ENCODE measurements at places on chromosomes 16 and 17.

- no peak for DNase-seq
These were observed 14.0 kb downstream of the ABCC1 start for GRCh38 chr16:15963307-15963910.

DNA sequence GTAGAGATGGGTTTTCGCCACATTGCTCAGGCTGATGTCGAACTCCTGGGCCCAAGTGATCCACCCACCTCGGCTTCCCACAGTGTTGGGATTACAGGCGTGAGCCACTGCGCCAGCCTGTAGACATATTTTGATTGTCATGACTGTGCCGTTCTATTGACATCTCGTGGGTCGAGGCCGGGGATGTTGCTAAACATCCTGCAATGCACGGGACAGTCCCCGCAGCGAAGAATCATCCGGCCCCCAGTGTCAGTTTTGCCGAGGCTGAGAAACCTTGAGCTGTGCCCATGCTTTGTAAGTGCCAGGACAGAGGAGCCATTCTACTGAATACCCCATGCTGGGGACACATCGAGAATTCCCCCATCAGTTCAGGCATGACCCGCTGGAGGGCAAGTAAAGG is 69.1 kb upstream of the GSE1 start:
- no peak for DNase-seq

DNA sequence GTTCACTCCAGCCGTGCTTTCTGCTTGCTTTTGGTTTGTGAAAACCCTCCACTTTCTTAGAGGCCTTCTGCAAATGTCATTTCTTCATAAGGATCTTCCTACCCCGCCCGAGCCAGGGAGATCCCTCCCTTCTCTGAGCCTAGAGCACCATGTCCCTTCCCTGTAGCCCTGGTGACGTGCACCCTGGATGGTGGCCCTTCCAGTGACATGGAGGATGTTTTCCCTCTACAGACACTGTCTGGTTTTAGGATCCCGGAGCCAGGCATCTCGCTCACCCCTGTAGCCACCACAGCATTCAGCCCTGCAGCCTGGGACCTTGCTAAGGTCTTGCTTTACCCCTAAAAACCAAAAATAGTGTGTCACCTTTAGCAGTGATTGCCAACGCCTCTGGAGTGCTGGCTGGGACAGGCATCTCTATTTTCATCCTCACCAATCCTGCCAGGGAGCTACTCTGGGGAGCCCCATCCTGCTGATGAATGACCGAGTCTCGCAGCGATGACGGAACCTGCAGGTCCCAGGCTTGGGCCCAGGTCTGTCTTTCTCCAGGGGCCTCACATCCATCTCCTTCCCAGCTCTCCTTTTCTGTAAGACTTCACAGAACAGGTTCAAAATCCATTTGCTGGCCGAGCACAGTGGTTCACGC is 394.1 kb upstream of the TNRC6C start:
- no peak for DNase-seq

DNA sequence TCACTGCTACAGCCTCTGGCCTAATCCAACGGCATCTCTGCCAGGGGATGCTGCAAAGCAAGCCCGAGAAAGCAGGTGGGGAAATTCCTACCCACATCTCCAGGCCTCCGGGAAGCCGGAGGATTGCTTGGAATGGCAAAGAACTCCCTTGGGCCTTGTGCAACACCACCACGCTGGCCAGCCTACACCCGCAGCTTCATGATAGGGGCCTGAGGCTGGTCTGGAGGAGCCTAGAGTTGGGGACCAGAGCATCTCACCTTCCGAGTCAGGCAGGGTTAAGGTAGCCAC is 20.3 kb downstream of the GGA3 start:
- no peak for DNase-seq

GRCh38 chr16:3012246-3012645 is 477 bp upstream of the CLDN9 start:
- no peak for DNase-seq

GRCh38 chr17:8709006-8709405 is 35.6 kb downstream of the CCDC42 start:
- no peak for DNase-seq

DNA sequence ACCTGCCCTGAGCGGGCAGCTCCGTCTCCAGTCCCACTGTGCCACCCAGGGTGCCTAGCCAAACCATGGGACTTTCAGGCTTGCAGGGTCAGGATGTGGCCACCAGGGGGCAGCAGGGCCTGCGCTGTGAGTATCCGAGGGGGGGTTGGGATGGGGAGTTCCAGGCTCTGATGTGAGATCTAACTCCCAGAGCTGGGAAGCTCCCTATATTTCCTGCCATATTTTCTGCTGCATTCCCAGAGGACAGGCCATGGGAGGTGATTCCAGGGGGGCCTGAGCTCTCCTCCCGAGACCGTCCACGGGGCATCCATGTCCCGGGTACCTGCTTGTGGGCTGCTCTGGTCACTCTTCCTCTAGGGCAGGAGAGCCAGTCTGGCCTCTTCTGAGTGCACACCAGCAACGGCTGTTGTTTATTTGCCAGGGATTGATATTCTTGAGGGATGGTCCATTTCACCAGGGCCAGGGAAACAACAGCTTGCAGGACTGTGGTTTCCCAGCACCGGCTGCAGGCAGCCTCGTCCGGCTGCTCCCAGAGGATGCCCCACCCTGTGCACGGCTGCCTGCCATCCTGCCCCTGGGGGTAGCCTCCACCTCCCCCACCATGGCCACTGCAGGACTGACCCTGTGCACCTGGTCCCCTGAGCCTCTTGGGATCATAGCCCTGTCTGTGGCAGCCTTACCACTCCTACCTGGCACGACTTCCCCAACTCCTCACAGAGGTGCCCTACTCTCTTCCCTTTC is 1.2 kb downstream of the GPR142 start:
- peak; percentile 12 for DNase-seq

- no peak for DNase-seq
These were observed 207.1 kb downstream of the ZFHX3 start for GRCh38 chr16:72840631-72841381.

DNA sequence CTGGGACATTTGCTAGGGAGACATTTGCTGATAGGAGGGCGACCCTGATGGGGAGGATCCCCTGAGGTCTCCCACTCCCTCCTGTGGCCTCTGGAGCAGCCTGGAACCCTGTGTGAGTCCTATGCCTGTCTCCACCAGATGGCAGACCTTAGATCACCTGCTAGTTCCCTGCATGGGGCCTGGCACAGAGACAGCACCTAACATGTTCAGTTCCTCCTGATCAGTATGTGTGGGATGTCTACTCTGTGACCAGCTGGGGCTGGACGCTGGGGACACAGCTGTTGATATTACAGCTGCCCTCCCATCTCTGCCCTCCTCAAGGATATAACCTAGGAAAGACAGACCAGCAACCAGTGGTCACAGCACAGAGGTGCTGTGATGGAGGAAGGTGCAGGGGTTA is 1.1 kb upstream of the ADCY7 start:
- DNase-seq, result no peak

DNA sequence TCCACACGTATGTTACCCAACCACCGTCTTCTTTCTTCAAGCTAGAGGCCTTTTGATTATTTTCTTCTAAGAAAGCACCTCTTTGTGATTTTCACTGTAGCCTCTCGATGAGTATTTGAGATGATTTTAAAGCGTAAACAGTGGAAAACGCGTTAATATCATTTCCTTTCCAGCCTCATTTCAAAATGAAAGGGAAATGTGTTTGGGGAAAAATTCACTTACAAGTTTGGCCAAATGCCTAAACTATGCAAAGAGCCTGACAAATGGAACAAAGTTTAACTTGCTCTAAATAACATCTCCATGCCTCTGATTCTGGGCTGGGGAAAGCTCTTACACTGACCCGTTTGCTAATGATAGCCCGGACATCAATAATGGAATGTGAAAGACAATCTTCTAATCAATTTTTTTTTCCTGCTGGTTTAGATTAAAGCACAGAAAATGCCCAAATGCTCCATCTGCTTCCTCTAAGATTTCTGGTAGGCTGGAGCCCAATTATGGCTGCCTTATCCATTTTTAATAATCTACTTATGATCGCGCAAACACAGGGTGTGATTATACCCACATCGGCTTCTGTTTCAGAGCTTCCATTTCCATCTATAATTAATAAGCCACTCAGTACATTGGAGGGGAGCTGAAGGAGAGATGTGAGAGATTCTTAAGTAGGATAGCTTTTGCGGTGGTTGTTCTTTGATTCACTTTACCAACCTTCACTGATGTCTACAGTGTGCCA is 43.5 kb downstream of the HS3ST2 start:
- DNase-seq, result no peak

- DNase-seq, result no peak
These were observed 1.3 kb downstream of the ARL5C start for GRCh38 chr17:39164675-39165143.

DNA sequence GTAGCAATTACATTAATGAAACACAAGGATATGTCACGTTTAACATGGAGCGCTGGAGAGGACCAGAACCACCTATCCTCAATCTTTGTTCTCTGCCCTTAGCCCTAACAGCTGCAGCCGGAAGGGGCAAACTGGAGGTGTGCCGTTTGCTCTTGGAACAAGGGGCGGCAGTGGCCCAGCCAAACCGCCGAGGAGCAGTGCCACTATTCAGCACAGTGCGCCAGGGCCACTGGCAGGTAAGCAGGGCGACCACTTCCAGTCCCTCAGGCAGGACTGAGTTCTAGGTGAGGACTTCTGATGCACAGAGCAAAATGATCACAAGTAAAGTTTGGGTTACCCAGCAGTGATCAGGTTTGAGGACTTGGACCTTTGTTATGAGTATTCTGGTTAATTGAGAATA is 41.1 kb downstream of the CYB561 start:
- no peak for DNase-seq

- DNase-seq, result no peak
These were observed 12.5 kb upstream of the NKD1 start for GRCh38 chr16:50535506-50536257.

GRCh38 chr17:4947411-4948165 is 742 bp downstream of the PFN1 start:
- DNase-seq, result no peak

- no peak for DNase-seq
These were observed 2.0 kb upstream of the BRICD5 start for GRCh38 chr16:2212362-2213324.

- no peak for DNase-seq
These were observed 79.4 kb downstream of the CCDC182 start for GRCh38 chr17:57665696-57666095.

- DNase-seq, result no peak
These were observed 21.6 kb downstream of the PRKCB start for GRCh38 chr16:23857256-23857880.

- no peak for DNase-seq
These were observed 114.3 kb downstream of the MSI2 start for GRCh38 chr17:57370619-57371018.

GRCh38 chr16:78434401-78434800 is 334.9 kb downstream of the WWOX start:
- no peak for DNase-seq

GRCh38 chr17:45370949-45371413 is 54.2 kb upstream of the MAP3K14 start:
- DNase-seq, result no peak

GRCh38 chr17:77109764-77110359 is 30.9 kb upstream of the SEC14L1 start:
- DNase-seq, result no peak

DNA sequence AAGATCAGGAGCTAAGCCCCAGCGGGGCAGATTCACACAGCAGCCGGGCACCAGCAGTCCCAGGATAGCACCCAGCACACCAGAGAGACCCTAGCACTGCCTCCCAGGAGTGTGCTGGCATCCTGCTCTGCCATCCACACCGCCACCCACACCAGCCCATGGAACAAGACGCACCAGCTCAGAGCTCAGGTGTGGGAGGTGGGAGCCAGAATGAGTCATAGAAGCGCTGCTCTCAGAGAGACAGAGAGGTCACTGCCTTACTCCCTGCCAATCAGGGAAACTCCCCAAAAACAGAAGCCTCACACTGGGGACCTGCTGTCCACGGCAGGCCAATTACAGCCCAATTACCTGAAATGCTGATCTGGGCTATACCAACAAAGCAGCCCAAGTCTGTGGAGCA is 64.9 kb downstream of the CDYL2 start:
- DNase-seq, result no peak

DNA sequence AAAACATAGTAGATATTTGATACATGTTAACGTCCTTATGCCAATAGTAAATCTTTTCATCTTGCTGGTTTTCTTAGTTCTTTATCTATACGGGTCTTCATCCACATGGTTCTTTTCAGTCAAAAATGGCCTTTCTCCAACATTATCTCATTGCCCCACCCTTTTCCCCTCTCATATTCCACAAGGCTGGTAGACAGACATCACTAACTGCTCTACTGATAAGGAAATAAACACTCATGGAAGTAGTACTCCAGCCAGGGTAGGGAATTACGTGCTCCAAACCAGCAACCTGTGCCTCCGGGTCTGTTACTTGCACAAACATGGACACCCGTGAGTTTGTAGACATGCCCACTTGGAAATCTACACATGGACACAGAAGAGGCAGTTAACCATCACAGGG is 141.4 kb downstream of the XYLT1 start:
- DNase-seq, result no peak

DNA sequence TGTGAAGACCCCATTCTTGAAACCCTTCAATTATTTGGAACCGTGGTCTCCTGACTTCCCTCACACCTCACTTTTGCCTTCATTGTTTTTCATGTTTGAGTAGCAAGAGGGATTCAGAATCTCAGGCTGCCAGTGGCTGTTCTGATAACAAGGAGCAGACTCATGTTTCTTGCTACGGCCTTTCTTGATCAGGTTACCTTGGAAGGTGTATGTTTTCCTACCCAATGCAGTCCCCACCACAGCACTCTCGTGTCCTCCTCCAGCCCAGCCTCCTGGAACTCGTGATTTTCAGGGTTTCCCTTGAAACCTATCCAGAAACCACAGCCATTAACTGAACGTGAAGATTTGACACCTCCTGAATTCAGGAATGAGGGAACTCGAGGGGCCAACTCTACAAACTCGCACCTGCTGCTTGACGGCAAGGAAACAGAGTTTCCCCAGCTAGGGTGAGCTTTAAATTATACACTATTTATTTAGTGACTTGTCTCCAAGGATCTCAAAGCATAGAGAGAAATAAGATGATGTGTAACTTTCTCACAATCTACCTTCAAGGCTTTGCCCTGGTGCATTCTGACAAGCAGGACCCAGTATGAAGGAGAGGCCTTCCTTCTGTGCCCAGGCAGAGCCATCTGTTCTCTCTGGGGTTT is 1.6 kb downstream of the ZFHX3 start:
- no peak for DNase-seq

DNA sequence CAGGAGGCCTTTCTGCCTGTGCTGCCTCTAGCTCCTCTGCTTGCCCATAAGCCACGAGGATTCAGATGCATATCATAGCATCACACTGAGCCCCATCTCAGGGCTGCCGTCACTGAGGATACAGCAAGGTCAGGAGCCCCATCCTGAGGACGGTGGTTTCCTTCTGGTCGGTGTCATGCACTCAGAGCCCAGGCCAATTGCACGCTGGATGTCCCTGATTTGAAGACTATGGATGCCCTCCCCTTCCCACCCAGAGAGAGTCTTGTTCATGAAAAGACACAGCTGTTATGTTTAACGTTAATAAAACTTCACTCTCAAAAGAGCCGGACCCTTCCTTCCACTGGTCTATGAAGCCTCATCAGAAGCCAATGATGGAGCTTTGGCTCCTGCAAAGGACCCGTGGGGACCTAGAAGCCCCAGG is 19.9 kb downstream of the COTL1 start:
- no peak for DNase-seq

GRCh38 chr16:27922433-27922832 is 141.1 kb downstream of the GSG1L start:
- DNase-seq, result no peak

GRCh38 chr17:42403150-42403549 is 14.9 kb upstream of the STAT3 start:
- no peak for DNase-seq

Measured in esophagus squamous epithelium (tissue), 5 donors.